ENCODE measurements at places on chromosomes 4 and X.

DNA sequence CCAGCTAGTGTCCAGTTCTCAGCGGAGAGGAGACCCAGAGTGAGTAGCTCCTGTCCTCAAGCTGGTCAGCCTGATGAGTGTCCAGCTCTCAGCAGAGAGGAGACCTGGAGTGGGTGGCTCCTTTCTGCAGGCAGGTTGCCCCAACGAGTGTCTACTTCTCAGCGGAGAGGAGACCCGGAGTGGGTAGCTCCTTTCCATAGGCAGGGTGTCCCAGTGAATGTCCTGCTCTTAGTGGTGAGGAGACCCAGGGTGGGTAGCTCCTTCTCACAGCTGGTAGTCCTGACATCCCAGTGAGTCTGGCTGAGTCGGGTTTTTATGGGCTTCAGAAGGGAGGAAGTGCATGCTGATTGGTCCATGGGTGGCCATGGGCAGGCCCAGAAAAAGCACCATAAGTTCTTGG is 55.7 kb upstream of the NUDT6 start:
- H3K36me3 ChIP-seq = peaks cover 52% of the 10 kb centered on the region
- no peaks in the 10 kb centered on the region for H3K27me3 ChIP-seq
- no peak overlapping the region for H3K27ac ChIP-seq
- no peak overlapping the region for H3K4me3 ChIP-seq
- DNase-seq = no peak

GRCh38 chrX:38817004-38817703 is 15.9 kb downstream of the MID1IP1 start:
- peaks cover 9% of the 10 kb centered on the region for H3K4me1 ChIP-seq
- H3K4me3 ChIP-seq = no peak overlapping the region

GRCh38 chr4:35175487-35175886 is 1068.8 kb downstream of the ARAP2 start:
- H3K27me3 ChIP-seq = no peaks in the 10 kb centered on the region
- no peaks in the 10 kb centered on the region for H3K36me3 ChIP-seq
- H3K27ac ChIP-seq = no peak overlapping the region
- DNase-seq = no peak

- no peak for DNase-seq
- no peak overlapping the region for H3K4me3 ChIP-seq
- no peaks in the 10 kb centered on the region for H3K4me1 ChIP-seq
- H3K36me3 ChIP-seq = no peaks in the 10 kb centered on the region
- H3K27ac ChIP-seq = no peak overlapping the region
These were observed 431.8 kb downstream of the RAPGEF2 start for GRCh38 chr4:159534655-159535054.

Data from SJCRH30 (cell line).